ENCODE measurements at places on chromosomes 3 and 15.

DNA sequence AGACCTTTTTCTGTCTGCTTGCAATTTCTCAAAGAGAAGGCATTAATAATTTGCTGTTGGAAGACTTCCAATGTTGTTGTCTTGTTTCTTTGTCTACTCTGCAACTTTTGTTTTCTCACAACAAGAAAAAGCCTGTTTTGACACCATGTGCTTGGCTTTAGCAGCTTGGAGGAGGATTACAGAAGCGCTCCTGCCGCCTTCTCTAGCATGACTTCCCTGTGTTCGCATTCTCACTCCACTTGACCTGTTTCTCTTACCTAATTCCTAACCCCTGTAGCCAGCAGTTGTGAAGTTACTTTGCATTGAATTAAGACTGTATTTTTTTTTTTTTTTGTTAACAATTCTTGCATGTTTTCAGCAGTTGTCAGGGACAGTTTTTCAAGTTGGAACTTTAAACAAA is 235.3 kb upstream of the GOLIM4 start:
- DNase-seq = no peak

- DNase-seq = no peak
These were observed 35.2 kb downstream of the TGFBR2 start for GRCh38 chr3:30641416-30642251.

DNA sequence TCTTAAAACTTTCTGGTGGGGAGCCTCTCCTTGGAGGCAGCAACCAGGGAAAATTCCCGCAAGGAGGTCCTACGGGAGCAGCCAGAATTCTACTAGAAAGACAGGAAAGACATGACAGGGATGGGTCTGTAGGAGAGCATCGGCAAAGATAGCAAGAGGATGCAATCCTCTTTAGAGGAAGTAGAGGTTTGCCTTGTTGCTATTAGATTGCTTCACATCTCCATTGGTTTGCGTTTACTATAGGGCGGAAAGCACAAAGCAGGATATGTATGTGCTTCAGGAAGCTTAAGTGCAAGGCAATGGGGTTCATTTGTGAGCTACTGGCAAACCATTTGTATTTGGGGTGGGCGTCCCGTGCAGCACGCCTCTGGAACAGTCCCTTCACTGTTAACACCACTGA is 193.0 kb downstream of the RORA start:
- DNase-seq = no peak

- DNase-seq = no peak
These were observed 22.4 kb upstream of the AP4E1 start for GRCh38 chr15:50886139-50886467.

DNA sequence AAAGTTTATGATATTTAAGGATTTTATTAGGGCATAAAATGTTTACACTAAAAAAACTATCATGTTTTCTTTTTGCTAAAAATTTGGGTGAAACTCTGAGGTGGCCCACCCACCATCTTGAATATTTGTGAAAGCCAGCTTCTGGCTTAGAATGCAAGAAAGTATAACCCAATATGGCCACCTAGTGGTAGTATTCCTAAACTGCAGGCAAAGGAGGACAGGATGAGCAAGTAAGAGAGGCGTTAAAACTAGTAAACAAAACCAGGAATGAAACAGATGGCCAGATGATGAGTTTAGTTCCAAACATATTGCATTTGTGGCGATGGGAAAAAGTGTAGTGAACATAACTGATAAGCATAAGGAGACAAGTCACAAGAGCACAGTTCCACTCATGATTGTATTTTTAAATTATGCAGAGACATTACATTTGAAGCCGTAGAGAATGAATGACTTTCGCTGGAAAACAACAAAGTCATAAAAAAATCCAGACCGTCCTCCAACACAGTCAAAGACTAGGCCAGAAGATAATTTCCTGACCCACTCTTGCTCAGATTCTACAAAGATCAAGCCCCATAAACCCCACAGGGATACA is 103.3 kb upstream of the PRTG start:
- DNase-seq = no peak

DNA sequence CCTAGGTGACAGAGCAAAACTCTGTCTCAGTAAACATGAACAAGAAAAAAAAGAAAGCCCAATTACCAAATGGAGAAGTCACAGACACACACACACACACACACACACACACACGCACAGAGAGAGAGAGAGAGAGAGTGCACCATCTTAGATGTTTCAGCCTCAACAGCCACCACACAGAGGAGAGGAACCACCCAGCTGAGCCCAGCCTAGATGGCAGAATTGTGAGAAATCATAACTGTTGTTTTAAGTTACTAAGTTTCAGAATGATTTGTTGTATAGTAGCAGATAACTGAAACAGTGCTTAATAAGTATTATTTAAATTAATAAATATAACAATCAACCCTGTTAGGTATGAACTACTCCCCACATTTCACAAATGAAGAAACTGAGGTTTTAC is 321.2 kb downstream of the ZNF621 start:
- no peak for DNase-seq

GRCh38 chr3:128385080-128385832 is 81.4 kb downstream of the DNAJB8 start:
- no peak for DNase-seq

GRCh38 chr3:42875325-42876151 is at the start of gene CYP8B1:
Gene CYP8B1 (minus strand): TSS chr3:42875879. CDS start chr3:42875816, 63 bp downstream.
- DNase-seq = no peak

GRCh38 chr3:191702121-191702520 is 241.2 kb downstream of the PYDC2 start:
- no peak for DNase-seq

DNA sequence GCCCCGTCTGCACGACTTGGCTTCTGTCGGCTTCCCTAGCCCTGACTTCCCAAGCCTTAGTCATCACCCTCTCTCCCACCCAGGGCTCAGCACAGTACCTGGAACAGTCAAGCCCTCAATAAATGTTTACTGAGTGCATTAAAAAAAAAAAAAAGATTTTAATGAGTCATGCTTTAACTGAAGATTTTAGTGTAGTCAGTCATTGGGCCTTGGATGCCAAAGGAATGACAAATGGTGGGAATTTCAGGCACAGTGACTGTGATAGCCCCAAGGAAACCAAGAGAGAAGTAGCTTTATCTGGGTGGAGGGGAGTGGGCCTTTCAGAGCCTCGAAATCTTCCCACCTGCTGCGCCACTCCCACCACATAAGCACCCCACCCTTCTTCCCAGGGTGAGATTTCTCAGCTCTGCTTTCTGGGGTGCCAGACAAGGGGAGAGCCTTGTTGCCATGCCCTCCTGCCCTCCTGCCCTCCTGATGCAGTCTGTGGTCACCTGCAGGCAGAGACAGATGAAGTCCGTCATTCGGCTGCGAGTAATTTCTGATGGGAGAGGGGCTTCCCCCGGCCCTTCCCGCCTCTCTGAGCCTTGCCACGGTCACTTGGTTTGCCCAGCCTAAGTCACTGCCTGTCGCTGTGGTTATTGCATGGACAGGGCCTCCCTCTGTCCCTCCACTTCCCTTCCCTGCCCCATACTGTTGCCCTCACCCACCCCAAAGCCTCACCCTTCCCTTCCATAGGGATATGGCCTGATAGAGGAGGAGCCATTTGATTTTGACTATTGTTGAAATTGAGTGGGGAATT is 41.8 kb downstream of the SMAD3 start:
- DNase-seq = no peak

DNA sequence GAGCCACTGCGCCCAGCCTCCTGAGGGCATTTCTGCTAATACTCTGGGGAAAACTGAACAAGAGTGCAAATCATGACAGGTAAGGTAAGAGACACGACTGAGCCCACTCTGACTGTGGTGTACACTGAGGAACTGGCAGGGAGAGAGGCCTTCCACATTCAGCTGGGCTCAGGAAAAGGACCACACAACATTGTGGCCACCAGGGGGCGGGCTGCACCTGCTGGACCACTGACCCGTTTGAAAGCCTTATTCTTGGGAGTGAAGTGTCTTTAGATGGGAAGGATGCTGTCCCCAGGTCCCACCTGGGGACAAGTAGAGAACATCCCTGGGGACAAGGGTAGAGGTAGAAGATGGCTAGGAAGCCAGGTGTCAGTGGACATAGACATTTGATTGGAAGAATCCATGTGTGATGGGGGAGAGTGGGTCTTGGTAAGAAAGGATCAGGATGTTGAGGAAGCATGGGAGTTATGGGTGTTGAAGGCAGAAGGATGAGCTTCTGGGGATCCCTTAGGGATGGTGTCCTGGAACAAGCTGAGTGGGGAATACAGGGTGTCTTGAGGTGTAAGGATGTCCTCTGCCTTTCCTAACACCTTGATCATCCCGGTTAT is 6.2 kb upstream of the CTDSPL start:
- peak; percentile 92 for DNase-seq

- DNase-seq = no peak
These were observed 15.3 kb upstream of the MCF2L2 start for GRCh38 chr3:183443395-183444385.

GRCh38 chr15:94233441-94233840 is 2.1 kb downstream of the MCTP2 start:
- no peak for DNase-seq

DNA sequence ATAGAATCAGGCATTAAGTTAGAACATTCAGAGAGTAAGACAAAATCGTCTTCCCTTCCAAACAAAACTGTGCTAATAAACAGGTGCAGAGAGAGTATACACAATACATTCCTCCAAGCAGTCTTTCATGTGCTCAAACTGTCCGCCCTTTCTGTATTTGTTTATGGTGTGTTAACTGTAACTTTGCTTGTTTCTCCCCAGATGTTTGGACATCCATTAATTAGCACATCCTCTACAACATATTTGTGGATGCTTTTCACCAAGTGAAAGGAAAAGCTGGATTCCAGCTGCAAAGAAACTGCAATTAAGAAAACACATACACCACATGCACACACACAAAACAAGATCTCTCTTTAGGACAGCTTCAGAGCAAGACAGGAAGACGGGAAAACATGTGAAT is 912.6 kb downstream of the NTRK3 start:
- DNase-seq = no peak

DNA sequence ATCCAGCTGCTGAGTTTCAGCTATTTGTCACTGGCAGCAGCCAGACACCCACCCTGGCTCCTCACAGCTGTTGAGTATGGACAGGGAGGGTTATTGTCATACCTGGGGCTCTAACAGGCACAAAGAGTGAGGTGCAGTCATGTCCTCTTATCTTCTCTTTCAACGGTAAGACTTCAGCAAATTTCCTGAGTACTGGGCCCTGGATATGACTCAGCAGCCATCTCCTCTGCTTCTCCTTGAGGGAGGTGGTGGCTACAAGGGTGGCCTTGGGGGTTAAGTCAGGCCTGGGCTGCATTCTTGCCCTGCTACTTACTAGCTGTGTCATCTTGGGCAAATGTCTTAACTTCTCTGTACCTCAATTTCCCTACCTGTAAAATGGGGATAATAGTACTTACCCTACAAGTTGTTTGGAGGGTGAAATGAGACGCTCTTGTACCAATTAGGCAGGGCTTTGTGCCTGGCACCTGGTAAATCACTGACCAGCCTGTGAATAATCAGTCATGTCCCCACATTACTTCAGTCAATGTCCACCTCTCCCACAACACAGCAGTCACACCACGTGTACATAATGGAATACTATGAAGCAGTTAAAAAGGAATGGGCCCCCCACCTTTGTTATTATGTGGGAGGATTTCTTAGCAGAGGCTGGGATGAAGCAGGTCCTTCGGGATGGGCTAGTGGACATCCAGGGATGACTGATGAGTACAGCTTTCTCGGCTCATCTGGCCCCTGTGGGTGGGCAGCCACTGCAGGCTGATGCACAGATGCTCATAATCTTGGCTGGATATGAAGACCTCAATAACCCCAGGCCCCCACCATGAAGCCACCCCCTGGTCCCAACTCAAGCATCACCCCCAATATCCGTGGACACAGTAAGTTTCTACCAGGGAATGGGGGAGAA is 528.8 kb downstream of the SHQ1 start:
- DNase-seq = no peak

- DNase-seq = no peak
These were observed 21.8 kb upstream of the TRH start for GRCh38 chr3:129952556-129953355.

GRCh38 chr15:61828008-61828407 is 232.2 kb downstream of the VPS13C start:
- DNase-seq = peak; percentile 49

GRCh38 chr15:79896131-79896633 is 632 bp downstream of the MTHFS start:
- DNase-seq = no peak

DNA sequence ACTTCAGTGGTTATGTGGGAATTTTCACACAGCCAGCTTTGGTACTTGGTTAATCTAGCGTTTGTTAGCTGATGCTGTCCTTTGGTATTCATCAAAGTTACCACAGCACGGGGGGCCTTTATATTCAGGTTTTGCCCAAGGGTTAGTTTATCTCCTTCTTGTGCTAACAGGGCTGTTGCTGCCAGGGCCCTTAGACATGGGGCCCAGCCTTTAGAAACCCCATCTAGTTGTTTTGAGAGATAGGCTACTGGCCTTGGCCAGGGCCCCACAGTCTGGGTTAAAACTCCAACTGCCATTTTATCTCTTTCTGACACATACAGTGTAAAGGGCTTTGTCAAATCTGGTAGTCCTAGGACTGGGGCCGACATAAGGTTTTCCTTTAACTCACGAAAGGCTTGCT is 7.5 kb upstream of the DNAAF4 start:
- DNase-seq = no peak

- DNase-seq = no peak
These were observed 105.8 kb upstream of the ARL6 start for GRCh38 chr3:97658668-97659285.

- DNase-seq = no peak
These were observed 222.3 kb upstream of the CDIN1 start for GRCh38 chr15:36356978-36357601.

DNA sequence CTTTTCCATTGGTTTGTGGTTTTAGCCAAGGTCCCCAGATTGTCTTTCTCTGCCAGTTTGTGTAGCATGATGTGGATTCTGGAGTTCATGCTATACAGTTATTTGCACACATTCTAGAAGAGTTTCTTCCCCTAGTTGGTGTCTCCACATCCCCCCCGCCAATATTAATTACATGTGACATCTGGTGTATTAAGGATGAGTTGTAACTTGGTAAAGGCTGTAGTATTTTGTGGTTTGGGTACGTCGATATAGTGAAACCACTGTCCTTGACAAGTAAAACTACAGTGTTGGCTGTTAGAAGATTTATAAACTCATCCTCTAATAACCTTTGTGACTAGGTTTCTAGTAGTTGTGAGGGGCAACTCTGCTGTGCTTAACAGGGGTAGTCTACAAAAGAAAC is 23.7 kb upstream of the P4HTM start:
- DNase-seq = no peak

GRCh38 chr15:28022181-28022580 is 76.9 kb downstream of the OCA2 start:
- DNase-seq = no peak

DNA sequence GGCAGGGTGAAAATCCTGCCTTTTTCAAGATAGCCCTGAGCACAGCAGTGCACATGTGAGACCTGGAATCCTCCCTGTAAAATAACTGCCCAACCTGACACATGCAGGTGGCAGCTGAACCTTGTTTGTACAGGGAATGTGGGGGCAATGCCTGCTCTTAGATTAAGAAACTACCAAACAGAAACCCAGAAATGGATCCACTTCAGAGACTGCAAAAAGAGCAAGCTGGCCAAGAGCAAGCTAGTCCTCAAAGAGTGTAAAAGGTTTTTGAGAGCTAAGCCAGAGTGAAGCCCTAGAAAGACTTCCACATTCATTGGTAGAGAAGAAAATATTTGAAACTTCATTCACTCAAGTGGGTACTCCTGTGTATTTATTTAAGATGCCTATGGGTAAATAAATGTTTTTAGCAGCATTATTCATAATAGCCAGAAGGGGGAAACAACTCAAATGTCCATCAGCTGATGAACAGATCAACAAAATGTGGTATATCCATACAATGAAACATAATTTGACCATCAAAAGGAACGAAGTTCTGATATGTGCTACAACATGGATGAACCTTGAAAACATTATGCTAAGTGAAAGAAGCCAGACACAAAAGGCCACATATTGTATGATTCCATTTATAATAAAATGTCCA is 96.0 kb upstream of the TSC22D2 start:
- DNase-seq = no peak

Data from glutamatergic neuron (in vitro differentiated cells).